ENCODE measurements at places on chromosomes 1 and 21.

DNA sequence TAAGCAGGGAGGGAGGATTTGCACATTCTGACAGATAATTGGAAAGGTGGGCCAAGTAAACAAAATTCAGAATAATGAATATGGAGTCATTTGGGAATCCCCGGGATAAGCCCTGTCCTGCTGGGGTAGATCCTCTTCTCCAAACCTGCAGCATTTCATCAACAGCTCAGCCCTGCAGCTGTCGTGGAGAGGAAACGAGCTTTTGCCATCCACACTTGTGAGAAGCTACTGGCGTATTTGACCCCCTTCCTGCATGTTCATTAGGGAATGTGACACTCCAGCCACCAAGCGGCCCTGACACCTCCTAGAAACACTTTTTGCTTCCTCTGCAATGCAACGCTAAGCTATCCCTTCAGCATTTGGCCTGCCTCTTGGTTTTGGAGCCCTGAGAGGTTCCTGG lies 8.0 kb upstream of the LEFTY2 start:
- DNase-seq, result no peak

GRCh38 chr1:228490120-228491078 lies 3.2 kb downstream of the RNF187 start:
- DNase-seq, result peak; percentile 58

GRCh38 chr1:232463225-232463624 lies 166.7 kb downstream of the SIPA1L2 start:
- no peak for DNase-seq

DNA sequence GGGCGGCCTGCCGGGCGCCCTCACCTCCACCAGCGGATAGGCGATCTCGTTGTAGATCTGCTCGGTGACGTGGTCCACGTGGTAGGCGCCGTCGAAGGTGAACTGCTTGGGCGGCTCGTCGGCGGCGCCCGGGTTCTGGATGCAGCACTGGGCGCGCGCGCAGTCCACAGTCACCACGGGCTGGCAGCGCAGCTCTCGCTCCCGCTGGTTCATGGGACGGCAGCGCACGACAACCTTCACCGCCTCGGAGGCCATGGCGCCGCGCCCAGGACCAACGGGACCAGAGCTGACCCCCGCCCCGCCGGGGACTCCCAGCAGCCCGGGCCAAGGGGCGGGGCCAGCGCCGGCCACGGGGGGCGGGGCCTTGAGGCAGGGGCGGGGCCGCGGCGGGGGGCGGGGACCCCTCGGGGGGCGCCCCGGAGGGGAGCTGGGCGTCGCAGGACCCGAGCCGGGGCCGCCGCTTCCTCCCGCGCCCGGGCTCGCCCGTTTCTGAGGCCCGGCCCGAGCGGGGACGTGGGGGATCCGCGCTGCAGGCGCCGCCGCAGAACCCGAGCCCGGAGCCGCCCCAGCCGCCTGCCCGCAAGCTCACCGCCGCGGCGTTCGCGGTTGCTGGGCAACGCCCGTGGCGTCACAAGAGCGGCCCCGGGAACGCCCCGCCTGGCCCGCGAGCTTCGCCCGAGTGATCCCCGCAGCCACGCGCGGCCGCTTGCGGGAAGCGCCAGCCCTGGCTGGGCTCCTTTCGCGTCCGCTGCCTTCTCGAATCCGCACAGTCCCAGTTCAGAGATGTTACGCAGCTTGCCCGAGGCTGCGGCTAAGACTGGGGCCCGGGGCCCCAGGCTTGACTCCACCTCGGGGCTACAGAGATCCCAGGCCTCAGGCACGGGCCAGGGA lies at the start of gene KIF17:
TSS of gene KIF17 (minus strand) at position 556 of the 891 bp plus-strand sequence. CDS start at position 255, 301 bp downstream.
- peak; percentile 46 for DNase-seq

Data from RKO (cell line).